ENCODE measurements at places on chromosomes 5 and 9. TPM values are rescaled to one million over a fixed set of nuclear protein-coding genes. Genes with fewer than 3 reads are reported as not detected.

- peaks cover 17% of the 10 kb centered on the region for H3K4me1 ChIP-seq
- no peak overlapping the region for H3K4me3 ChIP-seq
- DNase-seq = no peak
- no peaks in the 10 kb centered on the region for H3K27me3 ChIP-seq
- no peak overlapping the region for H3K27ac ChIP-seq
- peaks cover 9% of the 10 kb centered on the region for H3K36me3 ChIP-seq
Observed at GRCh38 chr5:157295247-157295646, 29.3 kb downstream of the CYFIP2 start.

DNA sequence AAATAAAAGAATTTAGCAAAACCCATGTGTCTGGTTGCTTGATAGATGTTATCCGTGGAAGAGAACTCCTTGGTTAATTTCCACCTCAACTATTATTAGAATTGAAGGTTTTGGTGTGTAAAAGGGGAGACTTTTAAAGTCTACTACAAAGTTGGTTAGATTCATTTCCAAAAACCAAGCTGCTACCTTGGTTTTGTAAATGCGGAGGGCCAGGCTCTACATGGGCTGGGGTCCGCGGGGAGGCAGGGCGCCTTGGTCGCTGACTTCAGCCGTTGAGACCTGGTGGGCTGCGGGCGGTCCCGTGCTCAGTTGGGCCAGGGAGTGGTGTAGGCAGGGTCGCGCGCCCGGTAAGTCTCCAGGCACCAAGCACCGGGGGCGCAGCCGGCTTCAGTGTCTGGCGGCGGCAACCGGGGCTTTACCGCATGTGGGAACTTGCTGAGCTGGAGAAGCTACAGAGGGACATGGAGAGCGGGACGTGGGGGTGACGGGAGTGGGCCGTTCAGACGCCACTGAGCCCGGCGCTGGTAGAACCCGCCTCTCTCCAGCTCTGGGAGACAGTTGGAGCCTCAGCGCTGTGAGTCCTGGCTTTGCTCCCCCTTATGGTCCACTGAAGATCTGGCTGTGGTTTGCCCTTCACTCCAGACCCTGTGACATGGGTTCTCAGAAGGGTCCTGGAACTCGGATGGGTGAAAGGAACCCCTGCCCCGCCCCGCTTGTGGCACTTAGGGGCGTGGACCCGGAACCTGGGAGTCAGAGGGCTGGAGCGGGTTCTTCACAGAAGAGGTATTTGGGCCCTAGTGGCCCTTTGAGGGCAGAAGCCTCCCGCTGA lies 11.8 kb downstream of the NR2F1 start:
- H3K27ac ChIP-seq = no peak overlapping the region
- no peak overlapping the region for H3K4me3 ChIP-seq
- H3K27me3 ChIP-seq = no peaks in the 10 kb centered on the region
- H3K4me1 ChIP-seq = peaks cover 2% of the 10 kb centered on the region

- no peaks in the 10 kb centered on the region for H3K36me3 ChIP-seq
- no peak overlapping the region for H3K4me3 ChIP-seq
- DNase-seq = no peak
Observed at GRCh38 chr5:14547666-14548065, 33.9 kb upstream of the OTULINL start.

- no peak for DNase-seq
- no peaks in the 10 kb centered on the region for H3K4me1 ChIP-seq
- no peaks in the 10 kb centered on the region for H3K27me3 ChIP-seq
- H3K27ac ChIP-seq = no peak overlapping the region
- H3K36me3 ChIP-seq = no peaks in the 10 kb centered on the region
Observed at GRCh38 chr5:154002093-154002492, 36.6 kb downstream of the FAM114A2 start.

DNA sequence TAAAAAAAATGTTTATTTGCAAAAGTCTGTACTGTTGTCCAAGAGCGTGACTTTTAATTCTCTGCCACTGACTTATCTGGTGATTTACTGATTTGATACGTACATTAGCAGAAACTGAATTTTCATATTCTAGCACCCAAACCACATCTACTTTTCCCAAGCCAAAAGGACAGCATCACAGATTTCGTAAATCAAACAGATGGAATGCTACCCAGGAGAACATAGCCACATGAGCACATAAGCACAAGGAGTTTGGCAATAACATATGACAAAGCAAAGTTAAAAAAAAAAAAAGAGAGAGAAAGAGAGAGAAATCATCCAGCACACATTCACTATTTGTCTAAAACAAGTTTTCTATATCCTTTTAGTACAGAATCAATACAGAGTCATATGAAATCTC lies 83.7 kb downstream of the HINT1 start:
- no peak for DNase-seq
- H3K4me1 ChIP-seq = no peaks in the 10 kb centered on the region
- no peaks in the 10 kb centered on the region for H3K36me3 ChIP-seq

DNA sequence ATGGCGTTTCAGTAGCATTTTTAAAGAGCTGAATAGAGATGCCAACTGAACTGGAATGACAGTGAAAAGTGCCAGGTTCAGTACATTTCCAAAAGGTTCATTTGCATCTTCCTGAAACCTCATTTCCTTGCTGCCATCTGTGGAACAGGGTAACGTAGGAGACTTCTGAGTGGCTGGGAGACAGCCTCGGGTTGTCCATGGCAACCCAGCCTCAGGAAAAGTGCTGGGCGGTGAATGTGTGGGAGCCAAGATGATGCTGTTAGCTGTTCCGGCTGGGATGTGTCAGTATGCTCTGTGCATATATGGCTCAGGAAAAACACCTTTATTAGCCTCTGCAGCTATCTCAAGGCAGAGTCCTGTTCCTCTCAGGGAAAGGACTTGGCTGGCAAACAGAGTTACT lies 87.5 kb downstream of the KLHL3 start:
- no peak overlapping the region for H3K4me3 ChIP-seq
- H3K27me3 ChIP-seq = no peaks in the 10 kb centered on the region
- no peak overlapping the region for H3K27ac ChIP-seq
- DNase-seq = no peak
- no peaks in the 10 kb centered on the region for H3K36me3 ChIP-seq

DNA sequence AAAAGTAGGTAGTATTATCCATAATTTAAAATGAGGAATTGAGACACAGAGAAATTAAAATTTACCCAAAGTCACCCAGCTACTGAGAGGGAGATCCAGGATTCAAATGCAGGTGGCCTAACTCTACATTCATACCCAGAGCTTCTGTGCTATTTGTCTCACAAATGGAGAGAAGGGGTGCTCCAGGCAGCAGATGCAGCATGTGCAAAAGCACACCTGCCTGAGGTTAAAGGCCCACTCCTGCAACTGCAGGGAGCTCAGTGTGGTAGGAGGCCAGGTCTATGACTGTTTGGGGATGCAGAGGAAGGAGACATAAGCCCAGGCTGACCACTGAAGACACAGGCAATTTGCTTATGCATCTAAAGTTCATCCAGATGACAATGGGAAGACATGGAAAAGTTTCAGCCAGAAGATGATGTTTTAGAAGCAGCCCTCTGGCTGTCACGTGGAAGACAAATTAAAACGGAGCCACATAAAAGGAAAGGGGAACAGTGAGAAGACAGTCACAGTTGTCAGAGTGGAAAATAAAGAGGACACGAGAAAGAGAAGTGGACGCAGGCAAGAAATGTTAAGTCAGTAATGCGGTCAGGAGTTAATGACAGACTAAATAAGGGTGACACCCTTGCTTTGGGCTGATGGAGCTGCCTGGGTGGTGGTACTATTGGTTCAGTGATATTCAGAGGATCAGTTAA lies 214.7 kb downstream of the EBF1 start:
- H3K36me3 ChIP-seq = no peaks in the 10 kb centered on the region
- no peak overlapping the region for H3K27ac ChIP-seq
- H3K27me3 ChIP-seq = peaks cover 73% of the 10 kb centered on the region
- no peak overlapping the region for H3K4me3 ChIP-seq

DNA sequence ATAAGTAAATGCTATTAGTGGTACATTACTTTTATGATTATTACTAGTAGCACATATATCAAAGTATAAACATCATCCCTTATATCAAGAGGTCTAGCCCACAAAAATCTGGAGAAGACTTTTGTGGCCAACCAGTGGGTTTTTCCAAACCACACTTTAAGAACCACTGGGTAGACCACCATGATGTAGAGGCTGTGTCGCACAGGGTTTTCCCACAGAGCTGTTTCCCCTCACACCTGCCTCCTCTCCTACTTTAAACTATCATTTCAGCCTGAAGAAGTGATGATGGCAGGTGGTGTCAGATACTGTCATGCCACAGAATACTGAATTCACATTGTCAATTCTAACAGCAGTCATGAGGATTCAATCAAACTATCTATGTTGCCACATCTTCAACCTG lies 109.2 kb downstream of the FBXW11 start:
- no peak overlapping the region for H3K4me3 ChIP-seq
- H3K27me3 ChIP-seq = no peaks in the 10 kb centered on the region
- DNase-seq = no peak
- H3K4me1 ChIP-seq = no peaks in the 10 kb centered on the region
- peaks cover 9% of the 10 kb centered on the region for H3K36me3 ChIP-seq

Gene CDO1
- total RNA-seq = not detected

- no peaks in the 10 kb centered on the region for H3K4me1 ChIP-seq
- no peak overlapping the region for H3K4me3 ChIP-seq
- H3K27ac ChIP-seq = no peak overlapping the region
- no peaks in the 10 kb centered on the region for H3K27me3 ChIP-seq
Observed at GRCh38 chr9:136312436-136312835, 8.5 kb upstream of the CCDC187 start.

DNA sequence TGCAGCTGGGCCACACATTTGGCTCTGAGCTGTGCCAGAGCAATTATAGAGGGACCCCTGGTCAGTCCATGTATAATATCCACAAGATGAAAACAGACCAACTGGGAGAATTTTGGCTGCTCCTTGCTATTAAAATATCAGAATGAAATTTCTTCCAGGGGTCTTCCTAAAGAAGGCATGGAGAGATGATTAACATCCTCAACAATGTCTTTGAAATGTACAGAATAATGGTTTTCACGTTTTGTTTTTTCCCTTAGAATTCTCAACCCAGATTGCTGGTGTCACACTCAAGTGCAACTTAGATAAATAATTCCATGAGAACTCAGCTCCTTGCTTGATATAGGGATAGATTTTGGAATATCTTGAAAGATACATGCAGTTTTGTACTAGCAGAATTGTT lies 148.3 kb upstream of the SLC24A2 start:
- no peak overlapping the region for H3K27ac ChIP-seq
- DNase-seq = no peak
- H3K27me3 ChIP-seq = no peaks in the 10 kb centered on the region
- peaks cover 5% of the 10 kb centered on the region for H3K36me3 ChIP-seq
- no peaks in the 10 kb centered on the region for H3K4me1 ChIP-seq
- H3K4me3 ChIP-seq = no peak overlapping the region

DNA sequence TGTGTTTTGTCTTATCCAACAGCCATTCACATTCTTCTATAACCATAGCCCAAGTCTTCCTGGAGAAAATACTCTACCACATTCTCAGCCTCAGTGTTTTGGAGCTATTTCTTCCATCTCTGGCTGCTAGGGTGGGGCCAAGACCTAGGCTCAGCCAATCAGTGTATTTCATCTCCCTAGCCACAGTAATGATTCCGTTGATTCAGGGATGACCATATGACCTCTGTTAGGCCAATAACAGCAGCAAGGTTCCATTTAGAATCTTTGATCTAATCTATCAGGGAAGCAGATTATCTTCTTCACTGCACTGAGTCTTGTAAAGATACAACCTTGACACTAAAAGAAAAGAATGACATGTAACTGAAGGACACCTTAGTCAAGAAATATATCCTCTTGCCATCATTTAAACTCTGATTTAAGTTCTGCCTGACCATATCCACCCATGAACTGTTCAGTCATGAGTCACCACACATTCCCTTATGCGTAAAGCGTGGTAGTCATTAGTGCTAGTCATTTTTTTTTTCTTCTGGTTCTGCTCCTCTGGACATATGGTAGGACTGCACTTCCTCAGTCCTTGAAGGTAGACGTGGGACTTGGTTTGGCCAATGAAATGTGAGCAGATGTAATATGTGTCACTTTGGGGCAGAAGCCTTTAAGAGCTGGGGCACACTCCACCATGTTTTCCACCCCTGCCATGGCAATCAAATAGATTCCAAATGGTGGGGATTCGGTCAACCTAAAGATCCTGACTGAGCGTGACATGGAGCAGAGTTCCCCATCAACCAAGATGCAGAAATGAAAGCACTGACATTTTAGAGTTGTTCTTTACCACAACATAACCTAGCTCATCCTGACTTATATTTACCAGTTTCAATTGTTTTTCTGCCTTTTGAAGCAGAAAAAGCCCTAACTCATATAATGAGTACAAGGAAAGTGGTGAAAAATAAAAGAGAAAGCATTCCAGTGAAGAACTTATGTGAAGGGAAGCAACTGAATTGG lies 12.7 kb upstream of the PRELID2 start:
- DNase-seq = no peak
- peaks cover 9% of the 10 kb centered on the region for H3K4me1 ChIP-seq
- H3K36me3 ChIP-seq = no peaks in the 10 kb centered on the region
- no peak overlapping the region for H3K4me3 ChIP-seq
- H3K27me3 ChIP-seq = no peaks in the 10 kb centered on the region

Gene FER
- total RNA-seq = 32.9 TPM

Gene BHMT
- total RNA-seq = not detected

Gene NUTM2G
- total RNA-seq = not detected

Gene PPP3R2
- not detected for total RNA-seq

Gene MBLAC2
- total RNA-seq = 9.6 TPM

DNA sequence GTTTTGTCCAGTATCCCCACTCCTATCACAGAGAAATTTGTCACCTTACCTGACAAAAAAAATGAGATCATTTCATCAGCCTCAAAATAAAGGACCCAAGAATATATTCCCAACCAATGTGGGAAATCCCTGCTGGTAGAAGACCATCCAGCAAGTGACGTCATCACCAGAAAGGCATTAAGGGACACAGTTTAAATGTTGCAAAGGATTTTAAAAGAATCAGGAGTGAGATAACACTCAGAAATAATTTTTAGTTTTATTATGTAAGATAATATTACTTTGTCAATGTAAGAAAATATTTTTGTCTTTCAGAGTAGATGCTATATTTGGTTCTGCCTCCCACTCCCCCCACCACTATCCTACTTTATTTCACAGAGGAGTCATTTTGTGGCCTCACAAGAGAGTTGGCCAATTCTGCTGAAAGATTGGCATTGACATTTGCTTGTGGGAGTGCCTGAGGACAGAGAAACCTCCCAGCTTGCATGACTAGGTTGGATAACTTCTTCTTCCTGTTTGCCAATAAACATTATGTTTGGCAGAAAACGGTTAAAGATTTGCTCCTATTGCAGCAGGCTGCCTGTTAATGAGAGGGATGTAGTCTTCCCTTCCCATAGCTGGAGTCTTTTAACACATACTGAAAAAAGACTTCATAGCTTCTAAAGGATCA lies 288.6 kb upstream of the DAB2 start:
- no peak for DNase-seq
- no peaks in the 10 kb centered on the region for H3K27me3 ChIP-seq
- no peak overlapping the region for H3K27ac ChIP-seq
- H3K36me3 ChIP-seq = no peaks in the 10 kb centered on the region

DNA sequence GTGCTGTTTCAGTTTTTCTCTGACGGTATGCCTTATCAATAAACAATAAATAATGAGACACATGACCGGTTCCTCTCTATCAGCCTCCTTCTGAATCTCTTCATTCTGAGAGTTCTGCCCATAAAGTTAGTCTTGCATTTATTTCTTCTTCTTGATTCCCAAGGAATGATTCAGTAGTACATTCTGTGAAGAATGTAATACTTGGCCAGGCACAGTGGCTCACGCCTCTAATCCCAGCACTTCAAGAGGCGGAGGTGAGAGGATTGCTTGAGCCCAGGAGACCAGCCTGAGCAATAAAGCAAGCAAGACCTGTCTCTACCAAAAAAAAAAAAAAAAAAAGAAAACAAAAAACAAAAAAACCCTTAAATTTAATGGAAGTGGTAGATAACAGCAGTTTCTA lies 53.9 kb downstream of the PAM start:
- no peak overlapping the region for H3K27ac ChIP-seq
- DNase-seq = no peak
- H3K27me3 ChIP-seq = no peaks in the 10 kb centered on the region
- H3K4me1 ChIP-seq = no peaks in the 10 kb centered on the region

Gene ASPN
- not detected for total RNA-seq

All from Calu3 (cell line).